NCI-H774 (cell line): ENCODE measurements at places on chromosomes 3 and 15.

- DNase-seq: no peak
These were observed 21.4 kb downstream of the MB21D2 start for GRCh38 chr3:192896208-192896607.

GRCh38 chr3:110593749-110594148 lies 477.9 kb upstream of the NECTIN3 start:
- DNase-seq: no peak

GRCh38 chr3:58784888-58785287 lies 118.3 kb upstream of the FAM3D start:
- DNase-seq: no peak

DNA sequence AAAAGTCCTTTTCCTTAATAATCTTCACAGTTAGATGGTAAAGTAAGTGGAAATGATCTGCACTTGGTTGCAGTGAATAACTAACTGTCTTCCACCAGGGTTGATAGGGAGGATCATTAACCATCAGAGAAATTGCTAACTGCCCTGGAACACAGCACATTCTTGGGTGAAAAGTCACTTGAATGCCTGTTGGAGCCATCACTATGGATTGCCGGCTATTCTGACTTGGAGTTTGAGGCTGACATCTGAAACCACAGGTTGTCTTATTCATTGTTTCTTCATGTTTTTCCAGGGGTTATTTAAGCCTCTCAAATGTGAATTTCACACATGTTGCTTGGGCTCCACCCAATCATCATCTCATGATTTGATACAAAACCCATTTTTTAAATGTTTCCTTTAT lies 901.4 kb downstream of the MCTP2 start:
- no peak for DNase-seq

GRCh38 chr3:153513236-153513635 lies 351.2 kb downstream of the RAP2B start:
- no peak for DNase-seq

DNA sequence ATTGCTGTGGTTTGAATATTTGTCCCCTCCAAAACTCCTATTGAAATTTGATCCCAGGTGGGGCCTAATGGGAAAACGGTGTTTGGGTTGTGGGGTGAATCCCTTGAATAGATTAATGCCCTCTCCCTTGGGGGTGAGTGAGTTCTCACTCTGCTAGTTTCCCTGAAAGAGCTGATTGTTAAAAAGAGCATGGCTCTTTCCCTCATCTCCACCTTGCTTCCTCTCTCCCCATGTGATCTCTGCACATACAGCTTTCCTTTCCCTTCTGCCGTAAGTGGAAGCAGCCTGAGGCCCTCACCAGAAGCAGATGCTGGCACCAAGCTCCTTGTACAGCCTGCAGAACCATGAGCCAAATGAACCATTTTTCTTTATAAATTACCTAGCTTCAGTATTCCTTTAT lies 394.9 kb upstream of the WNT5A start:
- DNase-seq: no peak

- DNase-seq: no peak
These were observed 32.8 kb upstream of the ST3GAL6 start for GRCh38 chr3:98730338-98730737.

DNA sequence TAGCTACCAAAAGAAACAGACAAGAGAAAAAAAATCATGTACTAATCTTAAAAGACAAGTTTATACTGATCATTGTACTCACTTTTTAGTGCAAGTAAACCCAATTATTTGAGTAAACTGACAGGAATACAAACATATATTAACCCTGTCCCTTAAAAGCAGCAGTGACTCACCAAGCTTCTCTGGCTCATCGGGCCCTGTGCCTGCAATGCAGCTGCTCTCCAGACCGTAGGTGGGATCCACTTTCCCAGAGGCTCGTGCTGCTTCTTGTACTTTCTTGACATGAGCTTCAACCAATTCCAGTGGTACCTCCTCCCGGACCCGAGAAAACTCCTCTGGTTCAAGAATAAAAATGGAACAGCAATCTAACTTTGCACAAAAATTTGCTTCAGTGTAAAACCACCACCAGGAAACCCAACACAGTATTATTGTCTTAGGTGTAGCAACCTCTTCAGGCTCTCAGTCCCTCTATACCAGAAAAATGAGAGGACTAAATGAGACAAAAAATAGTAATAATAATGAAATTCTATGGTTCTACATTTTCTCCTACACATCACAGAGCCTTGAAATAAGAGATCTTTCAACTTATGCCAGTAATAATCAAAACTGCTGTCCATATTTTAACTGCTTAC lies 82.6 kb upstream of the CSPG5 start:
- DNase-seq: no peak

DNA sequence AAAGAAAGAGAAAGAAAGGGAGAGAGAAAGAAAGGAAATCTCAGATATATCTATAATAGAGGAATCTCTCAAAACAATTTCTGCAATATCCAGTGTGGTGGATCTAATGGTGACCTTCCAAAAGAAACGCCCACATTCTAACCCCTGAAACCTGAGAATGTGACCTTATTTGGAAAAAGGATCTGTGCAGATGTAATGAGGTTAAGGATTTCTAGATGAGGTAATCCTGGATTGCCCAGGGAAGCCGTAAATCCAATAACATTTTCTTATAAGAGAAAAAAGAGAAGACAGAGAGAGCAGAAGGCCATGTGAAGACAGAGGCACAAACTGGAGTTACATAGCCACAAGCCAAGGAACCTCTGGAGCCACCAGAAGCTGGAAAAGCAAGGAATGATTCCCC lies 307.6 kb downstream of the ZBTB20 start:
- DNase-seq: no peak

- no peak for DNase-seq
These were observed 115.9 kb upstream of the EPHA3 start for GRCh38 chr3:88991496-88991895.

DNA sequence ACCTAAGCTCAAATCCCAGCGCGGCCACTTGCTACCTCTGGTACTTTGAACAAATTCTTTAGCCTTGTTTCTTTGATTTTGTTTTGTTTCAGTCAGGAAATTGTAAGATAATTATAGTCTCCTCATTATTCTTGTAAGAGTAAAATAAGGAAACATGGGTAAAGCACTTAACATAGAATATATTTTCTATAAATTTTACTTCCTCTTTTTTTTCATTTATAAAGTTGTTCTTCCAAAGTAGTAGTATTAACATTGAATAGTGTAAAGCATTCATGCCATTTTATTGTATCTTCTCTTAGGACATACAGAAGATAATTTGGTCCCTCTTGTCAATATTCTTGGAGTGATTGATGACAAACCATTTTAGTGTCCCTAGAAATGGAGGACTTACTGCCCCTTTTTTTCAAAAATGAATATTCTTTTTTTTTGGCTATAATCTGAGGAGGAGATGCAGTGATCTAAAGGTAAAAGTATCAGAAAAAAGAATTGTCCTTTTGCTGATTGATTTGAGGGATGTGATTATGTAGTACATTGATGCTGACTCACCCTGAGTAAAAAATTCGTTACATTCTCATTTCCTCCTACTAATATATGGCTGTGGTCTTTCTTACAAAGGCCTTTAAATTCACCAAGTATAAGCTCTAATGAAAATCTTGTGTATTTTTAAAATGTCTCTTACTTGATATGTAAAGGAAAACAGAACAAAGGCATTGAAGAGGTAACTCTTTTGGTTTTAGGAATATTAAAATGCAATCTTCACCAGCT lies 51.0 kb downstream of the ALCAM start:
- no peak for DNase-seq

DNA sequence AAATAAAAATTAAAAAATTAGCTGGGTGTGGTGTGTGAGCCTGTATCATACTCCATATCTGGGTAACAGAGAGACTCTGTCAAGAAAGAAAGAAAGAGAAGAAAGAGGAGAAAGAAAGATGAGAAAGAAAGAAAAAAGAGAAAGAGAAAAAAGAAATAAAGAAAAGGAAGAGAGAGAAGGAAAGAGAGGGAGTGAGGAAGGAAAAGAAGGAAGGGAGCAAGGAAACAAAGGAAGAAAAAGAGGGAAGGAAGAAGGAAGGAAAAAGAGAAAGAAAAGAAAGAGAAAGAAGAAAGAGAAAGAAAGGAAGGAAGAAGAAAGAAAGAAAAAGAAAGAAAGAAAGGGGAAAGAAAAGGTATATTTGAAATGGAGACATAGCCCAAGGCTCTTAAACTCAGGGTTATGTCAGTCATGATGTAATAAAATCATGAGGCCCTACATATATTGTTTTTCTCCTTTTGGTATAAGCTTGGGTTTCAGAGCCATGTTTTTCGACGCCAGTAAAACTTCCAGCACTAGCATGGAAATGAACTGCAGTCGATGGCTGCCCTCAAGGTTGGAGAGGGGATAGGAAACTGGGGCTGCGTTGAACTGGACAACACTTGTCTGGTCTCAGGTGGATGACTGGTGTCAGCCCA lies 38.0 kb upstream of the RFTN1 start:
- no peak for DNase-seq

- no peak for DNase-seq
These were observed 40.5 kb downstream of the ZNF106 start for GRCh38 chr15:42450425-42450790.

DNA sequence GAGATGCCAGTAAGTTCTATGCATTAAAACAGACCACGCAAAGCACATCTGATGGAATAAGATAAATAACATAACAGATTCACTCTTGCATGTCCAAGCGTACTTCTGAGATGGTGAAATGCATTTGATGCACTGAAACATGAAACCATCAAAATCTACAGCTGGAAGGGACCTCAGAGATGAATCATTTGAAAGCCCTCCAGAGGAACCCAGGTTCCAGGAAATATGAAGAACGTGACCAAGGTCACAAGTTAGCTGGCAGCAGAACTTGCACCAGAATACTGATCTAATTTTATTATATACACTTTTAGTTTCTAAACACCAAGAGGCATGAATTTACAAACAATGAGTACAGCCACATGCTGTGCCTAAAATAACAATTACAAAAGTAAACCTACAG lies 957.1 kb downstream of the FHIT start:
- DNase-seq: no peak

DNA sequence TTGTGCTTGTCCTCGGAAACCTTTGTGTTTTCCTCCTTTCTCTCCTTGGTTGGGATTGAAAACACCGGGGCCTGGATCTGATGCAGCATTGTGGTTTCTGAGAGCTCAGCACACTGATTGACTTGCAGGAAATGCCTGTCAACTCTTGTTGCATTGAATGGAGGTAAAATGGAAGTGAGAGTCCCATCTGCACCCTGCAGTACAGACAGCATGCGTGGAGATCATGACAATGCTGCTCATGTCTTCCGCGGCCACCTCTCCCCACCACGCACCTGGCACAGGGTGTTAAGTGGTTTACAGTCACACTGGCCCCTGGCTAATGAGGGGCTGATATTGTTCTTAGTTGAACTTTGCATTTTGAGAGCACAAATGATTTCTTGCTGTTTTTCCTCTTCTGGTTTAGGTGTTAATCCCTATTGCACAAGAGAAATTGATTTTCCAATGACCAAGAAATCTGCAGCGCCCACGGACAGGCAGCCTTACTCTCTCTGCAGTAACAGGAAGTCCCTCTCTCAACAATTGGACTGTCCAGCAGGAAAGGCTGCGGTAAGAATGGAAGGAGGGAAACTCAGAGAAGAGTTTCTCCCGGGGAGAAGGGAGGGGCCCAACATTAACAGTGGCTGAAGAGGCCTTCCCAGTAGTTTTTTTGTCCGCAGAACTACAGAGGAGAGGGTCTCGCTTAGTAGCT lies 58.5 kb downstream of the STARD5 start:
- no peak for DNase-seq

DNA sequence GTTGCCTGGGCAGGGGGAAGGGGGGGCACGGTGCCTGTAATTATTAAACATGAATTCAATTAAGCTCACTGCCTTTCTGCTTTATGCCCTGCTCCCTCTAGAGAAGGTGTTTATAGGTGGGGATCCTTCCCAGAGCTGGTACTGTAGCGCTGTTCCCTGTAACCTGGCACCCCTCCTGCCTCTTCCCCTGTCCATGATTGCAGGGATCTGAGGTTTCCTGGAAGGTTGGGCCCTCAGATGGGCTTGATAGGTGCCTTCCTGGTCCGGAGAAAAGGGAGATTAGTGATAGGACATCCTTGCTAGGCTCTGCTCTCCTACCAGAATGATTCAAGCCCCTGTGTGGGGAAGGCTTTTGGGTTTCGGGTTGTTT lies 2.1 kb upstream of the FAM131A start:
- DNase-seq: no peak

- no peak for DNase-seq
These were observed 5.3 kb downstream of the KNG1 start for GRCh38 chr3:186722457-186722856.

DNA sequence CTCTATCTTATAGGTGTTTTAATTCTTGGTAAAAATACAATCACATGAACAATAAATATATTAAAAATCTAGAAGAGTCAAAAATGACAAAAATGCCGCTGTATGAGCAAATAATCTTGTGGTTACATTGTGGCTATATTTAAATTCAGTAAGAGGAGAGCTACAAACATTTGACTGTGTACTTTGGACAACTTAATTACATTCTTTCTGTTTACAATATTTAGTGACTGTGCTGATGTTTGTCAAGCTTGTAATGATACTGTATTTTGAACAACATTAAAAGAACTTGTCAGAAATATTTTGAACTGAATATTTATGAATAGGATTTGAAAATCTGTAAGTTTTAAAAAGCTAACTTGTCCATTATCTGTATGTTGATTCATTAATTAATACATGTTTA lies 598.3 kb downstream of the SI start:
- peak; percentile 34 for DNase-seq

GRCh38 chr3:53845103-53845880 lies 927 bp downstream of the CHDH start:
- no peak for DNase-seq

- DNase-seq: no peak
These were observed 120.9 kb downstream of the ADAMTS9 start for GRCh38 chr3:64566859-64567258.

- DNase-seq: no peak
These were observed 64.4 kb downstream of the LINGO1 start for GRCh38 chr15:77568014-77568972.

- no peak for DNase-seq
These were observed 7.1 kb upstream of the YEATS2 start for GRCh38 chr3:183690402-183690995.

GRCh38 chr3:174377684-174378083 lies 481.4 kb upstream of the NAALADL2 start:
- no peak for DNase-seq

DNA sequence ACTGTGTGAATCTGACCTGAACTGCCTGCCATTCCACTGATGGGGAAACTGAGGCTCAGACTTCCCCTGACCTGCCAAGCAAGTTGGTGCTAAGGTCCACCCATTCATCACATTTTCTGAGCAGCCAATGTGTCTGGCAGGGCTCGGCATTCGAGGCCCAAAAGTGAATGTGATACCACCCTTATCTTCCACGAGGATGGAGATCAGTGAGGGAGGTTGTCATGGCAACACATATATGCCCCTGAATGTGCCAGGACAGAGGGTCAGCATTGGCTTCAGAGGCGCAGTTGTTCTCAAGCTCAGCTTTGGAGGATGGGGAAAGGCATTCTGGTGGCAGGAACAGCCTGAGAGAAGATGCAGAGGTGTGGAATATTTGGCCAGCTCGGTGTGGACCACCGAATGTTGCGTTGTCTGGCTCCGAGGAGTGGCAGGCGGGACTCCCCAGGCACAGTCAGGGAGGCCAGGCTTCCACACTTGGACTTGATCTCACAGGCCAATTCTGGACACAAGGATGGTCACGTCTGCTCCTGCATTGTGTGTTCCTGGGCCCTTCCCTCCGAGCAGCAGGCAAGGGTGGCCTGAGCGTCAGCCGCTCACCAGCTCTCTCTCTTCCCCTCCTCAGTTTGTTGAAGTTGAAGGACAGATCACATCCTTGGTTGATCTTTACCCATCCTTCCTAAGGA lies 63.4 kb downstream of the GRIP2 start:
- no peak for DNase-seq
